Lower lobe of right lung (tissue), 2 donors: ENCODE measurements at places on chromosomes 16 and 17. TPM values are rescaled to one million over a fixed set of nuclear protein-coding genes. Genes with fewer than 3 reads are reported as not detected.

The CCL23 gene
- total RNA-seq, result 5.1 TPM

The SGCA gene
- 9.1 TPM for total RNA-seq

The KRT33A gene
- total RNA-seq, result not detected

The ITGA2B gene
- total RNA-seq, result 5.2 TPM

GRCh38 chr17:69916761-69917160, 158.3 kb upstream of the KCNJ16 start:
- no peak for DNase-seq

DNA sequence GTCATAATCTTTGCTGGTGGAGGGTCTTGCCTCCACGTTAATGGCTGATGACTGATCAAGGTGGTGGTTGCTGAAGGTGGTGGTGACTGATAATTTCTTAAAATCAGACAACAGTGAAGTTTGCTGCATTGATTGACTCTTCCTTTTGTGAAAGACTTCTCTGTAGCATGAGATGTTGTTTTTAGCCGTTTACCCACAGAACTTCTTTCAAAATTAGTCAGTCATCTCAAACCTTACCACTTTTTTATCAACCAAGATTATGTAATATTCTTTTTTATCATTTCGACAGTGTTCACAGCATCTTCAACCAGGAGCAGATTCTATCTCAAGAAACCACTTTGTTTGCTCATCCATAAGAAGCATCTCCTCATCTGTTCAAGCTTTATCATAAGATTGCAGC, 5.9 kb downstream of the UQCRC2 start:
- DNase-seq, result no peak

DNA sequence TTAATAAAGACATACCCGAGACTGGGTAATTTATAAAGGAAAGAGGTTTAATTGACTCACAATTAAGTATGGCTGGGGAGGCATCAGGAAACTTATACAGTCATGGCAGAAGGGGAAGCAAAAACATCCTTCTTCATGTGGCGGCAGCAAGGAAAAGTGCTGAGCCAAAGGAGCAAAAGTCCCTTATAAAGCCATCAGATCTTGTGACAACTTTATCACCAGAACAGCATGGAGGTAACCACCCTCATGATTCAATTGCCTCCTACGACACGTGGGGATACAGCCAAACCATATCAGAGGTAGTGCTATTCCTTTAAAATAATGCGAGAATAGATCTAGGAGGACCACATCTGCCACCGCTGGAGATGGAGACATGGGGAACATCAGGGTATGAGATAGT, 9.0 kb downstream of the C16orf54 start:
- DNase-seq, result no peak

DNA sequence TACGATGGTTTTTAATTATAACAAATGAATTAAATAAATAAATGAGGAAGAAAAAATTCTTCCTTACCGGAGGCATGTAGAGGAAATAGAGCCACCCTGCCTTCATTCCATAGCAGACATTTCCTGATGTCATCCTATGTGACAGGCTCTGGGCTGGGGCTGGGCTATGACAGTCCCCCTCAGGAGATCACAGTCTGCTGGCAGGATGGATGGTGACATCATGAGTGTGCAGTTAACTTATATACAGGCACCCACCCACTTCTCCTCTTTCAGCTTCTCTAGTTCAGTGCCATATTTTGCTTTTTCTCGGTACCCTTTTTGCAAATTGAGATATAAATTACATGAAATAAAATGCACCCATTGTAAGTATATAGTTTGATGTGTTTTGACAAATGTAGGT, 6.4 kb upstream of the CMTM3 start:
- no peak for DNase-seq

DNA sequence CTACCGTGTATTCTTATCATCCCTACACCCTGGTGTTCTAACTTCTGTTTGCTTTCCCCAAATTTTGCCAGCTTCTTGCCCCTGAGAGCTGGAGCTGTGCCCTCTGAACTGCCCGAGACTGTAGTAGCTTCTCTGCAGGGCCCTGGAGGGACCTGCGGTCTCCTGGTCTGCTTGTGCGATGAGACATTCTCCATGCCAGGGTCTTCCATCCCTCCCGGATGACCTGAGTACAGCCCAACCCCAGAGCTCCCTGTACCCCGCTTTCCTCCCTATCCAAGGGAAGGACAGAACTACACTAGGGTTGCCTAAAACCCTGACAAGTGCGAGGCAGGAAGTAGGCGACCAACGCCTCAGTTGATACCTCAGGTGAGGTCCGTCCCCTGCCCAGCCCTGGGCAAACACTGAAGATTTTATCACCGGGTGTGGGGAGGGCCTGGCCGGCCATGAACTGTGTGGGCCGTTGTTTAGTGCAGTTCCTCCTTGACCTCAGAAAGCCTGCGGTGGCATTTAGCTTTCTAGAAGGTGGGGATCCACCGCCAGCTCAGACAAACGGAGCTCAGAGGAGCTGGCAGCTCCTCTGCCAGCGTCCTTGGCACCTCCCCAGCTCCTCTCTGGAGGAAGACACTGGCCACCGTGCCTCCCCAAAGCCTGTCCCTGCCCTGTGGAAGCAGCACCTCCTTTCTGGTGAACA, 13.7 kb downstream of the CANT1 start:
- DNase-seq, result peak; percentile 73

- DNase-seq, result no peak
Observed at GRCh38 chr16:5916711-5917191, 819.2 kb upstream of the EEF2KMT start.

DNA sequence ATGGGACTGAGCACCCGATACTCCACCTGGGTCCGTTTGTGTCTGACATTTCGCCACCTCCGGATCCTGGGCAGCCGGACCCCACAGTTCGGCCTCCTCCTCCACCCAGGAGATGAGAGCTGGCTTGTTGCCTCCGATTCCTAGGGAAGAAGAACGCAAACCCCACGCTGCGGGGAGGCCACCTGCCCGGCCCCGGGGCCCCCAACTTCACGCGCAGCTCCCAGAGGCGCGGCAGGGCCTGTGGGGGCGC, 542 bp downstream of the ZNF764 start:
- no peak for DNase-seq

DNA sequence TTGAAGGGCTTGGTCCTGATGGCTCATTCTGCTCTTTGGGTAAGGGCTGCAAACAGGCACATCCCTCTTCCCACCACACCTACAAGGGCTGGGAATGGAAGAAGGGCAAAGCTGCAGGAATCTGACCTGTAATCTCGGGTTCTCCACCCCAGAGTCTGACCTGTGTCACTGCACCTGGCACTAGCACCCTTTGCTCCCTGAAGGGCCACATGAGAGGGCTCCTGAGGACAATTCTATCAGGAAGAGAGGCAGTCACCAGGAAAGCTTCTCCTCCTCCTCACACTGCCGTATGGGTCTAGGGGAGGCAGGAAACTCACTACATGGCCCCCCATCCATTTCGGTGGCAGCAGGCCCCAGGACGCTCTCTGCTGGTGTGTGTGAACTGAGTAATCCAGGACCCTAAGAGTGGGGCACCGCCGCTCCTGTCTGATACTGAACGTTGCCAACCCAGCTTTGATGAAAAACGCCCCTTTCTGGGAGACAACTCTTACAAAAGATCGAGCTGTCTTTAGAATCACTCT, 26.4 kb downstream of the TTLL6 start:
- no peak for DNase-seq

DNA sequence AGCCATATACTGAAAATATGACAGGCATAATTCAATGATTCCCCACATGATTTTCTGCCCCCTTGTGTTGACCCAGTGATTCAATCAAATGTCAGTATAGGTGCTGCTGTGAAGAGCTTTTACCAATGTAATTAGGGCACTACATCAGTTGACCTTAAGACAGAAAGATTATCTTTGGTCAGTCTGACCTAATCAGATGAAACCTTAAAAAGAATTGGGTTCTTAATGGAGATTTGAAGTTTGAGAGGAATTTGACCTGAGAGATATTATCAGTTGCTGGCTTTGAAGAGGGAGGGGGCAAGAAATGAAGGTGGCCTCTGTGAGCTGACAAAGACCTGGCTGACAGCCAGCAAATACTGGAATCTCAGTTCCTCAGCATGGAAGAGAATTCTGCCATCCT, 358.7 kb upstream of the CA10 start:
- no peak for DNase-seq

- no peak for DNase-seq
Observed at GRCh38 chr16:28513484-28514181, 7.0 kb upstream of the IL27 start.

DNA sequence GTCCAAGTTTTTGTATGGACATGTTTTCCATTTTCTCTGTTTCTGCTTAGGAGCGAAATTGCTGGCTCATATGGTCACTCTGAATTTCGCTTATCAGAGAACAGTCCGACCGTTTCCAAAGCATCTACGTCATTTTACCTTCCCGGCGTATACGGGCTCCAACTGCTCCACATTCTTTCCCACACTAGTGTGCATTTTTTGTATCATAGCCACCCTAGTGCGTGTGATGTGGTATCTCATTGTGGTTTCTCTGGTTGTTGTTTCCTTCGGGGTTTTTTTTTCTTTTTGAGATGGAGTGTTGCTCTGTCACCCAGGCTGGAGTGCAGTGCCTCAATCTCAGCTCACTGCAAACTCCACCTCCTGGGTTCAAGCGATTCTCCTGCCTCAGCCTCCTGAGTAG, 31.0 kb upstream of the BHLHA9 start:
- DNase-seq, result no peak
